ENCODE measurements at places on chromosomes 4 and X. TPM values are rescaled to one million over a fixed set of nuclear protein-coding genes. Genes with fewer than 3 reads are reported as not detected.
A peak's percentile ranks its signal among the peaks of the same experiment; 100 is the strongest.

Gene CLDN34
- not detected for total RNA-seq

Gene C4orf33
- total RNA-seq: 5.6 TPM

Gene TRMT2B
- 16.9 TPM for total RNA-seq

Gene GC
- not detected for total RNA-seq

DNA sequence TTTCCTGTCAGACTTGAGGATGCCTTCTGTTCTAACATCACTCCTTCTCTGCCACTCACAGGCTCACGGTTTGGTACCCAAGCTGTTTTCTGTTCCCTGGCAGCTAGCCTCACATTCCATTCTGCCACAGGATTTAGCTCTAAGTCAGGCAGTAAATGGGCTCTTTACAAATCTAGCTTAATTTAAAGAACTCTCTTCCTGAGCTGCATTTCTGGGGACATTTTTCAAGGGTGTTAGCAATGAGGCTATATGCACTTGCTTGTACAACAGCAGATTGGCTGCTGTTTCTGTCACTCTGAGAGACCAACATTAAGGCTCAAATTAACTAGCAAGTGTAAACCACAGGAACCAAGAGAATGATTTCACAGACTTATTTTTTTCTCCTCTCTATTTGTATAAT, 337.8 kb upstream of the NOCT start:
- H3K4me3 ChIP-seq: no peak overlapping the region
- no peak overlapping the region for H3K27ac ChIP-seq
- no peak for DNase-seq
- no peaks in the 10 kb centered on the region for H3K27me3 ChIP-seq
- no peaks in the 10 kb centered on the region for H3K36me3 ChIP-seq

DNA sequence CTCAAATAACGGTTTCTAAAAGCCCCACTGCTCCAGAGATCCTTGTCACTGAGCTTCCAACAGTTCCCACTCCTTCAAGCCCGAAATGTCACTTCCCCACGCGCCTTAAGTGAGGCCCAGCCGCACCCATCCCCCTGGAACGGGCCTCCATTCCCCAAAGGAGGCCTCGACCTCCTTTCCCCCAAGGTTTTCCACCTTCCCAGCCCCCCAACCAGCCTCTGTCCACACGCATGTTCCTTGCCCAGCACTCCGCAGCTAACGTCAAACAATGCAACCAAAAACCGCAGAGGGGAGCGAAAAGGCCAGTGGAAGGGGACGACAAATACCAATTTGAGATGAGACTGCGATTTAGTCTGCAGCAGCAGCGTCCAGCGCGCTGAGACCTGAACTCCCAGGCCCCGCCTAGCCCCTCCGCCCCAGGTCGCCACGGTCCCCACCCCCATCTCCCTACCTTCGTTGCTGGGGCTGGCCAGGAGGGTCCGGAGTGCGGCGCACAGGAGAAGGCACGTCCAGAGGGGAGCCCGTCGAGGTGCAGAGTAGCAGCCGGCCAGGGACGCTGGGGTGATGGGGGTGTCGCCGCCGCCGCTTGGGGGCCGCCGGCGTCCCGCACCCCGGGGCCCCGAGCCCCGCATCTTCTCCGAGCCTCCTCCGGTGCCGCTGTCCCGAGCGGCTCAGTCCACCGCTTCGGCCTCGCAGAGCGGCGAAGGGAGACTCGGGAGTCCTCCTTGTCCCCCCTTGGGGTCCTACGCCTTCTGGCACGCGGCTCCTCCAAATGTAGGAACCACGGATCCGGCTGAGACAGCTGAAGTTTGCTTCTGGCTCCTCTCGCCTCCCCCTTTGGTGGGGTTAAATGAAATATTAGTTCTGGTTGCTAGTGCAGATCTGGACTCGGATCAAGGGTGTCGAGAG, 924 bp downstream of the EPHA5 start:
- DNase-seq: peak; percentile 11
- H3K27ac ChIP-seq: no peak overlapping the region
- H3K4me3 ChIP-seq: peak overlapping the region; percentile 67
- peaks cover 5% of the 10 kb centered on the region for H3K4me1 ChIP-seq

Gene CABS1
- total RNA-seq: not detected

GRCh38 chr4:58602731-58603359, 1492.7 kb upstream of the IGFBP7 start:
- H3K27me3 ChIP-seq: no peaks in the 10 kb centered on the region
- H3K36me3 ChIP-seq: no peaks in the 10 kb centered on the region
- no peaks in the 10 kb centered on the region for H3K4me1 ChIP-seq
- no peak overlapping the region for H3K4me3 ChIP-seq
- no peak for DNase-seq
- H3K27ac ChIP-seq: no peak overlapping the region

Gene MAGEA10
- total RNA-seq: not detected

GRCh38 chr4:152211936-152212653, 323.8 kb downstream of the FBXW7 start:
- no peak for DNase-seq
- H3K4me3 ChIP-seq: no peak overlapping the region
- H3K4me1 ChIP-seq: no peaks in the 10 kb centered on the region
- H3K27me3 ChIP-seq: no peaks in the 10 kb centered on the region

DNA sequence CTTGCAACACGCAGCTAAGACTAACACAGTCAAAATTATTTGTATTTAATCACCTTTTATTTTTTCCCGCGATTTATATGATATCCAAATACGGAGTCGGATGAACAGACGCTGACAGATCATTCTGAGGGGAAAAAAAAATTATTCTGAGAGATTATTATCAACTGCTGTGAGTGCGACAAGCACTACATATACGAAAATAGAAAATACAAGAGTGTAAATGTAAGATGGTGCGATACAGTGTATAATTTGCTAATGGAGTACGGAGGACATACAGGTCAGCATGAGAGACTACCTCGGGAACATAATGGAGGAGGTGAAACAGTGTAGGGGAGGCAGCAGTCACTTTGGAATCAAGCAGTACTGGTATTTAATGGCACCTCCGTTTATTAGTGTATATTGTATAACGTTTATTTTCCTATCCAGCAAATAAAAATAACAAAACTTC, 2.8 kb upstream of the LIN54 start:
- no peak for DNase-seq
- H3K4me1 ChIP-seq: peaks cover 23% of the 10 kb centered on the region
- peak overlapping the region; percentile 88 for H3K4me3 ChIP-seq

- DNase-seq: no peak
- H3K36me3 ChIP-seq: no peaks in the 10 kb centered on the region
- no peak overlapping the region for H3K27ac ChIP-seq
These were observed 39.1 kb downstream of the NPNT start for GRCh38 chr4:105934386-105934785.

DNA sequence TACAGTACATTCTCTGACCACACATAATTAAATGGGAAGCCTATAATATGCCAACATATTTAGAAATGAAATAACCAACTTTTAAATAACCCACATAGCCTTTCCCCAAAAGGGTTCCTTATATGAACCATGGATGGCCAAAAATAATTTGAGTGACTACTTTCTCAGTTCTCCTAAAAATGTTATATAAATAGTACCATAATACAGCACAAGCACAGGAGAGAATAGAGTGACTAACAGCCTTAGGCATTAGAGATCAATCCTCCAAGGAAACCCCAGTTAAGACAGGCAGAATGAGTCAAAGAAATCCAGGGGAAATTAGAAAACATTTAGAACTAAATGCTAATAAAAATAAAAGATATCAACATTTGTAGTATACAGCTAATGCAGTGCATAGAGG, 50.2 kb downstream of the ANKRD17 start:
- no peaks in the 10 kb centered on the region for H3K36me3 ChIP-seq
- H3K4me1 ChIP-seq: peaks cover 16% of the 10 kb centered on the region
- no peaks in the 10 kb centered on the region for H3K27me3 ChIP-seq
- peak overlapping the region; percentile 36 for H3K27ac ChIP-seq

DNA sequence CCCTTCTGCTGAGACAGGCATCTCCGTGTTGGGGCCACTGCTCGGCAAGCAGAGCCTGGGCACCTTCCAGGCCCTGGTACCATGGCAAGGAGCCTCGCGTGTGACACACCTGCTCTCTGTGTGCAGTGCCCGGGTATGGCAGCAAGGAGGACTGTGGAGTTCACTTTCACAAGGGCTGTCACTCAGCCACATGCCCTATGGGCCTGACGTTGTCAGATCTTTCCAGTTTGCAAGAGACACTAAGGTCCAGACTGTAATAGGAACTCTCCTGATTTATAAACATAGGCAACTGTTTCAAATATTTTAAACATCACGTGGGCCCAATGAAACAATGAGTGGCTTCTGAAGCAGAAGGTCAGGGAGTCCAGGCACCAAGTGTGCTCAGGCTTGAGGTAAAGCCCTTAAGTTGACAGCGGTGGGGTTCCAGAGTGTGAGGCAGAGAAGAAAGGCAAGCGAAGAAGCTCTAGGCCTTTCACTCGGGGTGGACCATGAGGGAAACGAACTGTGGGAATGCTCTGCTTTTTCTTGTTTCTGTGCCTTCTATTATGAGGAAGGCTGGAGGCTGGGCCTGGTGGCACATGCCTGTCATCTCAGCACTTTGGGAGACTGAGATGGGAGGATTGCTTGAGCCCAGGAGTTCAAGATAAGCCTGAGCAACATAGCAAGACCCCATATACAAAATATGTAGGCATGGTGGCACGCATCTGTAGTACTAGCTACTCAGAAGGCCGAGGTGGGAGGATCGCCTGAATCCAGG, 108.6 kb upstream of the TRIM2 start:
- H3K4me3 ChIP-seq: no peak overlapping the region
- no peaks in the 10 kb centered on the region for H3K4me1 ChIP-seq
- H3K36me3 ChIP-seq: no peaks in the 10 kb centered on the region
- no peak overlapping the region for H3K27ac ChIP-seq
- DNase-seq: no peak

GRCh38 chrX:26414534-26414933, 198.6 kb downstream of the MAGEB5 start:
- no peaks in the 10 kb centered on the region for H3K27me3 ChIP-seq
- H3K4me3 ChIP-seq: no peak overlapping the region
- H3K4me1 ChIP-seq: no peaks in the 10 kb centered on the region
- no peaks in the 10 kb centered on the region for H3K36me3 ChIP-seq
- DNase-seq: no peak

Gene BEX3
- total RNA-seq: 154 TPM

Gene QRFPR
- not detected for total RNA-seq

GRCh38 chr4:27861381-27861787, 1000.7 kb downstream of the STIM2 start:
- no peaks in the 10 kb centered on the region for H3K4me1 ChIP-seq
- H3K4me3 ChIP-seq: no peak overlapping the region
- no peak overlapping the region for H3K27ac ChIP-seq
- no peaks in the 10 kb centered on the region for H3K36me3 ChIP-seq
- peak; percentile 46 for DNase-seq

Gene CHRNA9
- 0.97 TPM for total RNA-seq

- peak overlapping the region; percentile 77 for H3K4me3 ChIP-seq
- no peaks in the 10 kb centered on the region for H3K36me3 ChIP-seq
- 0 out of 2 replicates have a peak, but pooled peaks cover 3% of the 10 kb centered on the region for H3K4me1 ChIP-seq
These were observed 761 bp downstream of the FGFRL1 start for GRCh38 chr4:1012034-1012739.

- peaks cover 26% of the 10 kb centered on the region for H3K4me1 ChIP-seq
- no peak overlapping the region for H3K4me3 ChIP-seq
- no peaks in the 10 kb centered on the region for H3K27me3 ChIP-seq
- H3K36me3 ChIP-seq: no peaks in the 10 kb centered on the region
- DNase-seq: peak; percentile 20
- no peak overlapping the region for H3K27ac ChIP-seq
These were observed 349.2 kb downstream of the BMPR1B start for GRCh38 chr4:95107004-95107403.

GRCh38 chr4:63578383-63578782, 830.9 kb downstream of the TECRL start:
- no peak overlapping the region for H3K27ac ChIP-seq
- DNase-seq: peak; percentile 3
